Fibroblast of skin of left biceps (primary cell): ENCODE measurements at places on chromosomes 16 and 17.

- DNase-seq = no peak
Observed at GRCh38 chr17:78138204-78139060, 7.8 kb upstream of the C17orf99 start.

- no peak for DNase-seq
Observed at GRCh38 chr16:86448306-86448890, 61.9 kb upstream of the FOXF1 start.

GRCh38 chr17:410543-411401, 58.2 kb upstream of the RPH3AL start:
- no peak for DNase-seq

DNA sequence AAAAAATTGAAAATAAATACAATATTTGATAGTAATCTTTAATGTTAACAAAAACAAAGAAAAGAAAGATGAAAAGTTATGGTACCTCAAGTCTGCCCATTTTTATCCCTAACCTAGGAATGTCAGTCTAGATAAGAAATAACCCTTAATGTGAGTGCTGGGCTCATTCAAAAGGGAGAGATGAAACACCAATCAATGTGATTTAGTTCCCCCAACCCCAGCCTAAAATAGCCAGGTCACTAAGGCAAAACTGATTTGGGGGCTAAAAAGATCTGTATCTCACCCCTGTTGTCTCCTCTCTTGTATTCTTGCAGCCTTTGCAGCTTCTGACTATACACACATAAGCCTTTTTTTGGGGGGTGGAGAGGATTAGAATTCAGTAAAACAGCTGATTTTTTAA, 3.2 kb upstream of the IGF2BP1 start:
- DNase-seq = no peak

- DNase-seq = no peak
Observed at GRCh38 chr16:13779676-13780075, 140.3 kb upstream of the ERCC4 start.

GRCh38 chr16:50442221-50442620, 73.4 kb upstream of the BRD7 start:
- DNase-seq = no peak

DNA sequence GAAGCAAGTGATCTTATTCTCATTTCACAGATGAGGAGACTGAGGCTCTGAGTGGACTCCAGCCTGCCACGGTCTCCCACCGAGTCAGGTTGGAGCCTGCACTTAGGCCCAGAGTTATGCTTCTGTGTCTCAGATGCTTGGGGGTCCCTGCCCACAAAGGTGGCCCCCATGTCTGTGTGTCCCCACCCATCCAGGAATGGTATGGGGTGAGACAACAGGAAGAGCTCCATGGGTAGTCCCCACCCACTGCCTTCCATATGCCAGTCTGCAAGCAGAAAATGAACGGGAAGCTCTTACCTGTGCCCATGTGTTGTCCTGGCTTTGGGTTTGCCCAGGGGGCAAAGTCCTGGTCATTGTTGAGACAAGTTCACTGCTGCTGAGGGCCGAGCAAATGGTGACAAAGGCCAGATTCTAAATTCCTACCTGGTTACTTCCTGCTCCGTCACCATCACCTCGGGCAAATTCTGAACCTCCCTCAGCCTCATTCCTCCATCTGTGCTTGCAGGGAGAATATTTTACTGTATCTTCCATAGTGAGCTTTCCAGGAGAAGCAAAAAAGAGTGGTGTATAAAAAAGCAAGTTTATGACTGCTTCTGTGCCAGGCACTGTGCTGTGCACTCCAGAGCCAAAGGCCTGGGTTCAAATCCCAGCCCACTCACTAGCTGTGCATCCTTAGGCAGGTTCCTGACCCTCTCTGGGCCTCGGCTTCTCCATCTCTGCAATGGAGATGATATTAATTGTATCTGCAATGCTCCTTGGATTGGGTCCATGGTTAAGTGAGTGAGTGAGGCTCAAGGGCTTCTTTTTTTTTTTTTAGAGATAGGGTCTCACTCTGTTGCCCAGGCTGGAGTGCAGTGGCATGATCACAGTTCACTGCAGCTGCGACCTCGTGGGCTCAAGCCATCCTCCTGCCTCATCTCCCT, 9.3 kb downstream of the IL4R start:
- no peak for DNase-seq

DNA sequence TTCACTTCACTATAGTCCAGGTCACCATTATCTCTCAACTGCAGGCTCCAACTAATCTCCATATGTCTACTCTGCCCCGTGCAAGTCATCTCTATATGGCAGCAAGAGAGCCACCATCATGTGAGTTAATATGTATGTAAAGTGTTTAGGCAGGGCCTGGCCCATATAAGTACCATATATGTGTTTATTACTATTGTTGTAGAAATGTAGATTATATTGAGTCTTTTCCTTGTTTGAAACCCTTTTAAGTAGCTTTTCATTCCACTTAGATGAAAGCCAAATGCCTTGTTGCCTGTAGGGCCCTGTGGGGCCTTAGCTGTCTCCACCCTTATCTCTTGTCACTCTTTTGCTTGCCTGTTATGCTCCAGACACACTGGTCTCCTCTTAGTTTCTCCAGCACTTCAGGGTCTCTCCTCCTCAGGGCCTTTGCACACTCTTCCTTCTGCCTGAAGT, 164.0 kb downstream of the PHKB start:
- no peak for DNase-seq

GRCh38 chr17:12422651-12423050, 243.0 kb upstream of the MYOCD start:
- no peak for DNase-seq

DNA sequence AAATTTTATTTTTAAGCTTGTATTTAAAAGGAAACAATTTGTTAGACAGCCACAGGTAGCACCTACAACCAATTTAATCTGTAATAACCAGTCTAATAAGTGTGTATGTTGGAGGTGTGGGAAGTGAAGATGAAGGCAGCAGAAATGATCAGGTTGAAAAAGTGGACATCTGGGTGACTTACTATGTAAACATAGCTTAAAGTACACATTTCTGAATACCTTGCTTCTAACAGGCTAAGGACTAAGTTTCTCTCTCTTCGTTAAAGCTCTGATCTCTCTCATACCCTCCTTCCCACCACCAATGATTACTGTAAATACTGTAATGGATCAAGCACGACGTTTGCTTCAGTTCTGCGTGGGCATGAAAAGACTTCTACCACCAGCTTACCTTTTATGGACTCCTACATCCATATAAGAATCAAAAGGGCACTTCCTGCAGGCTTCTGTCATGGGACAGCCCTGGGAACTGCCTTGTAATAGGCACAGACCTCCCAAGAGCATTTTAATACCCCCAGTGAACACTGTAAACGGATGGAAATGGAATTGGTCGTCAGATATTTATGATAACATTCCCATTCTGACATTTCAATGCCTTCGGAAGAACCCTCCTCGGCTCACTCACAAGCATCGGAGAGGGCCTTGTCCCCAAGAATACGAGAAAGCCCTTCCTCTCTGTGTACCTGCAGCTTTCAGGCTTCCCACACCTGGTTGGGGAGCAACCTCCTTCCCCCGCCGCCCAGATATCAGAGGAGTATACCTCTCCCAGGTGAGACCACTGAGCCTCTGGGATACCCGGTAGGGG, 700 bp downstream of the CCDC43 start:
- DNase-seq = no peak

GRCh38 chr17:18093616-18094408, 6.1 kb downstream of the DRG2 start:
- DNase-seq = peak; percentile 30

- DNase-seq = no peak
Observed at GRCh38 chr17:68320943-68321555, 29.8 kb downstream of the ARSG start.

- DNase-seq = peak; percentile 39
Observed at GRCh38 chr17:17412326-17412725, 64.5 kb upstream of the MED9 start.

- no peak for DNase-seq
Observed at GRCh38 chr16:63067141-63067540, 1030.9 kb upstream of the CDH8 start.

DNA sequence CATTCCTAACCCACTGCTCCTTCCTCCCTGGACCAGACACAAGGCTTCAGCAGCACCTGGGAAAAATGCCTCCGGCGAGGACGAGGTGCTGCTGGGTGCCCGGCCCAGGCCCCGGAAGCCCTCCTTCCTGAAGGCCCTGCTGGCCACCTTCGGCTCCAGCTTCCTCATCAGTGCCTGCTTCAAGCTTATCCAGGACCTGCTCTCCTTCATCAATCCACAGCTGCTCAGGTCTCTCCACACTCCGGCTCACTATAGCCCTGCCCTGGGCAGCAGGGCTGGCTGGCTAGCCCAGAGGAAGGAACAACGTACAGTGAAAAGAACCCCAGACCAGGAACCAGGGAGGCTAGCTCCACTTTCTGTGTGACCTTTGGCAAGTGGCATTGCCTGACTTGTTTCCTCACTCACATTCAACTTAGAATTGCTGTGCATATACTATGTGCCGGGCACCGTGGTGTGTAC, 26.2 kb downstream of the ABCC3 start:
- DNase-seq = no peak

DNA sequence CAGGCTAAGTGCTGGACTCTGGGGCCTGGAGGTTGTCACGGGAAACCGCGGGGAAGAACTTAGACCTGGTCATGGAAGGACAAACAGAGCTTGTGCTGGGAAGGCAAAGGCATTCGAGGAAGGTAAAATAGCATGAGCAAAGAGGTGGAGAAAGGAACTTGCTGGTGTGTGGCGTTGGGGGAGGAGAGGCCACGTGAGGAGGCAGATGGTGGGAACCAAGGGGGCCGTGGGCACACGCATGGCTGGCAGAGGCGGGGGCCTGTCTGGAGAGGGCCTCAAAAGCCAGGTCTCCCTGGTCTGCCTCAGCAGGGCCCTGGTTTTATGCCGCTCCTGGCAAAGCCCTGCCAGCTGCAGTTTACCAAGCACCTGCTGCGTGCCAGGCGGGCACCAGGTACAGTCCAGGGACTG, 15.3 kb downstream of the CORO7 start:
- DNase-seq = no peak

DNA sequence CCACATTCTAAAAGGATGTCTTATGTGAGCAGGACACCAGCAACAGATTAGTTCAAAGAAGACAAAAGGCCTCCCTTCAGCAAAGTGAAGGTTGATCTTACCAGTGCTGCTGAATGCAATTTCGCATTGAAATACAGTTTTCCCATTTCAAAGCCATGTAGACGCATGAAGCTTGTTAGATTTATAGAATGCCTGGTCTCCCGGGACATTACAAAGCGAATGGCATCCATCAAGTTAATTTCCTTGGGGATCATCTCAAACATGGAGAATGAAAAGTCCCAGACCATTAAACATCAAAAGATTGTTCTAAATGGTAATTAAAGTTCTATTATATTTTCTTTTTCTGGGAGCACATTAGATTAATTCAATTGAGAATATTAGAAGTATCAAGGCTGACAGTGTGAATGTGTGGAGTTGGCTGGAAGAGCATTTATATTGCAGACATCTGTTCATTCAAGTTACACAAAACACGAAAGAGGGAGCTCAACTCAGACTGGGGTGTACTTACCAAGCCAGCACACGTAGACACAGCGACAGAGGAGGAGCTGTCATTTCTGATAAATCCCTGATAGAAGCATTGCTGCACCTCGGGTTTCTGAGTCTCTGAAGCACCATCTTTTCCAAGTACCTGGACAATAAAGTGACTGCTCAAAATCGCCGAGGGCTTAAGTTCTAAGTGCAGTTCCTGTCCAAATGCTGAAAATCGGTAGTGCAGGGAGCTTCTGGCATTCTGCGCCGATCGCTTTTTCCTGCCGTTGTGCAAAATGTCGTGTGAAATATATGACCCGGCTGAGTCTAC, 3.8 kb downstream of the ADAMTS18 start:
- DNase-seq = no peak

- DNase-seq = no peak
Observed at GRCh38 chr16:27917949-27918348, 145.6 kb downstream of the GSG1L start.

DNA sequence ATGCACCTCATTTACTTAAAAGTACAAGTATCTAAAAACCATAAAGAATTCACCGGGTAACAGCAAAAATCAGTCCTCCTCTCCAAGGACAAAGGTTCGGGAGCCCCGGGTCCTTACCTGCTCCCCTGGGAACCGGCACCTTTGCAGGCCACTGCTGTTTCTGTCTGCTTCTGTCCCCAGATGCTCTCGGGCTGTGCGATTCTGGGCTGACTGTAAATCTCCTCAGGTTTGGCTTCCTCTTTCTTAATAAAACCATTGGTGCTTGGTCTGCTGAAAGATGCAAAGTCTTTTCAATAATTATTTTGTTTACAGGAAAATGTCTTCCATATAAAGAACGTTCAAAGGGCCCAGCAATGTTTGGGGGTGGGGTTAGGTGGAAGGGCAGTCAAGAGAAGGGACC, 63.9 kb downstream of the MARCHF10 start:
- no peak for DNase-seq

GRCh38 chr17:79338604-79339003, 264.0 kb downstream of the ENGASE start:
- DNase-seq = no peak

DNA sequence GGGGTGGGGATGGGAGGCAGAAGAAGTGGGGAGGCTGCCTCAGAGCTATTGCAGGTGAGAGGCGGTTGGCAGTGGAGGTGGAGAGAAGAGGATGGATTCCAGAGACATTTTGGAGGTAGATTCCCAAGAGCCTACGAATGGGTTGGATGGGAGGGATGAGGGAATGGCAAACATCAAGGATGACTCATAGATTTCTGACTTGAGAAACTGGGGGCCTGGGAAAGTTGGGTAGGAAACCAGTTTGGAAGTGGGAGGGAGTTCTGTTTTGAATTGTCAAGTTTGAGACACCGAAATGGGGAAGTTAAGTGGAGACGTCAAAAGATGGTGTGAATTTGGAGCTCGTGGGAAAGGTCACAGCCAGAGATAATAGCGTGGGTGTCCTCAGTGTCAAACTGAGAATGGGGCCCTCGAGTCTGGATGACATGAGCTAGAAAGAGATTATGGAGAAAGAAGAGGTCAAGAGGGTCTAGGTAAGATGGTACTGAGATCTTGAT, 6.2 kb upstream of the CYLD start:
- DNase-seq = no peak

DNA sequence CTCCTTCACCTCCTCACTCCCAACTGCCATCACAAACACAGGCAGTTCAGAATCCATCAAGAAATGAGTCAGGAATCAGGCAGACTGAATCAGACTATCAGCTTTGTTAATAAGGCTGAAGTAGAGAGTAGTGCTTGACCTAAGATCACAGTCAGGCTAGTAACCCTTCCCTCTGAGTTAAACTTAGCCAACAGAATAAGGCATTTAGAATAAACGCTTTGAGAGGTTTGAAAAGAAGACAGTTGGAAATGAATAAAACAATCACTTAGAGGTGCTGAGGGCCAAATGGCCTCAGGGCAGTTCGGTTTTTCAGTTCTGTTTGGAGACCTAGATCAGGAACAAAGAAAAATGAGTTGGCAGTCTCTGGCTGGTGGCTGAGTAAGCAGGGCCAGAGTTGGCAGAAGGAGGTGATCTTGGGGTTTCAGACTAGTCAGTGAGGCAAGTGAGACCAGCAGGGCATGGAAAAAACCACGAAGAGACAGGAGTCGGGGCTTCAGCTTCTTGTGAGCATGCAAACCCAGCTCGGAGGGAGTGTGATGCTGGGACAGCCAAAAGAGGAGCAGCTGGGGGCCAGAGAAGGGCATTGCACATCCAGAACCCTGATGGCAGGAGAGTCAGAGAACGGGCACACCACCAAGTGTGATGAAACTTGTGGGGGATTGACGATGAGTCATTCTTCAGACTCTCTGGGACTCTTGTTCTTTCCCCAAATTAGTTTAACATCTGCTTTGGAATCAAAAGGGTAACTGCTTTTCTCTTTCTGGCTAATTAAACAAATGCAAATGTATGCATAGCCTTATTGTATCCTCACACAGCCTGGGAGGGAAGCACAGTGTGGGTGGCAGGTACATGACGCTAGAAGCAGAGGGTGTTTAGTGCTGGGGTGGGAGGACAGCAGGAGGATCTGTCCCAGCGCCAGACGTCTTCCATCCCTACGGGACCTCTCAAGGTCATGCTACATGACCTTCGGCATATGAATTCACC, 54.8 kb downstream of the SPECC1 start:
- DNase-seq = peak; percentile 70
